ENCODE measurements at places on chromosomes 1 and 21.

DNA sequence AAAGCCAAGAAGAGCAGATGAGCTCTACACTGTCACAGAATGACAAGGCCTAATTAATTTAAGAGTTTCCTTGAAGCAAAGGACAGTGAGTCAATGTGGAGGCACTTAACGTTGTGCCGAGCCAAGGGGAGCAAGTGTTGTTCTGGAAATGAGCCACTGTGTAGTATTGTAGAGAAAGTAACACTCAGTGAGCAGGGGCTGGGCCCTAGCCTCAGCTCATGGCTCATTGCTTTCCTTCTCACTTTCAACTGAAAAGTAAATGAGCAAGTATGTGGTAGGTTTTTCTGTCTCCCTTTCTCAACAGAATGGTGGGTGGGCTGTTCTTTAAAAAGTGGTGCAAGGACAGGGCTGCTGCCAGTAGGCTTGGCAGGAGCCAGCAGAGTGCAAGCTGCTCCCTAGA is 11.8 kb upstream of the KIAA0040 start:
- no peak for DNase-seq

DNA sequence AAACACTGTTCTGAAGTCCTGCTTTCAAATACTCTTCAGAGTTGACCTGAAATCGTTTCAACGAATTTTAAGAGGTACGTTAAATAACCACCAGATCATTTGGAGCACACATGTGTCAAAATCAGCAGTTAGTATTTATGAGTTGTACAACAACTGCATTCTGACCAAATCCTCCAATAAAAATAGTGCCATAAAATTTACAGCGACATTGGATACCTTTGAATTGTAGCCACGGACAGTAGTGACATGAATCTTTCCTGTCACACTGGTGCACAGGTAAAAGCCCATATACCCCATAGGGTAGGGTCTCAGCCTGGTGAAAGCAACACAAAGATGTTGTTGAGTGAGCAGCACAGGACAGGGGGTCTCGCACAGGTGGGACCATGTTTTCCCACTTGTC is 121.5 kb downstream of the CLIC6 start:
- DNase-seq = no peak

DNA sequence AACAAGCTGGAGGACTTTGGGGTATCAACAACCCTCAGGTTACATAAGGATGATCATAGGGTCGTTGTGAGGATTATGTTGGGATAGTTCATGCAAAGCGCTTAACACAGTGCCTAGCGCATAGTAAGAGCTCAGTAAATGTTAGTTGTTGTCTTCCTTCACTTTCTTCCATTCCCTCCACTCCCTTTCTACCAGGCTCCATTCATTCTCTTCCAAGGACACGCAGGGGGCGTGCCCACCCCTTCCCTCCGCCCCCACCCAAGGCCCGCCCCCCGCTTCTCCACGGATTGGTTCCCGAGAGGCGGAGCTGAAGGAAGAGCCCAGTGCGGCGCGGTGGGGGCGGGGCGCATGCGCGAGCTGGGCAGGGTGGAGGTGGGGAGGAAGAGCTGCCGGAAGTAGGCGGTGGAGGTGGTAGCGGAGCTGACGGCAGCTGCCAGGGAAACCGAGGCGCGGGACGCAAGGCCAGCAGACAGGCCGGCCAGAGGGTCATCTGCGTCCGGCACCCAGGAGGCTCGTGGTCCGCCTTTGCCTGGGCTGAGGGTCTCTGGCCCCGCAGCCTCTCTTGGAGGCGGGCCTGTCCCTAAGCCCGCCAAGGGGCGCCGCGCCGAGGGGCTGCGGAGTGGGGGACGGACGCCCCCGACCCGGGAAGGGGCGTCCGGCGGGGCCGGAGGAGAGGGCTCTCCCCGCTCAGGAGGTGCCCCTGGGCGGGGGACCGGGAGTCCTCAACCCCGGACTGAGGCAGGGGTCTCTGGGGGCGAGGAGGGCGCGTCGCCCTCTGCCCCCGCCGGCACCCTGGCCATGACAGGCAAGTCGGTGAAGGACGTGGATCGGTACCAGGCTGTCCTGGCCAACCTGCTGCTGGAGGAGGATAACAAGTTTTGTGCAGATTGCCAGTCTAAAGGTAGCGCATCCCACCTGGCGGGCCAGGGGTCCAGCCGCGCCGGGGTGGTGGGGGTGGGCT is at the start of gene SMAP2:
SMAP2 (plus strand) TSS at position 405 of the 961 bp plus-strand sequence; CDS start at position 799, 394 bp downstream.
- DNase-seq = peak; percentile 84

- no peak for DNase-seq
Observed at GRCh38 chr1:202807926-202808757, at the start of gene KDM5B. KDM5B (minus strand) TSS chr1:202808421; CDS start chr1:202808305, 116 bp downstream.

GRCh38 chr21:38569733-38570132 is 71.5 kb upstream of the ERG start:
- DNase-seq = no peak

DNA sequence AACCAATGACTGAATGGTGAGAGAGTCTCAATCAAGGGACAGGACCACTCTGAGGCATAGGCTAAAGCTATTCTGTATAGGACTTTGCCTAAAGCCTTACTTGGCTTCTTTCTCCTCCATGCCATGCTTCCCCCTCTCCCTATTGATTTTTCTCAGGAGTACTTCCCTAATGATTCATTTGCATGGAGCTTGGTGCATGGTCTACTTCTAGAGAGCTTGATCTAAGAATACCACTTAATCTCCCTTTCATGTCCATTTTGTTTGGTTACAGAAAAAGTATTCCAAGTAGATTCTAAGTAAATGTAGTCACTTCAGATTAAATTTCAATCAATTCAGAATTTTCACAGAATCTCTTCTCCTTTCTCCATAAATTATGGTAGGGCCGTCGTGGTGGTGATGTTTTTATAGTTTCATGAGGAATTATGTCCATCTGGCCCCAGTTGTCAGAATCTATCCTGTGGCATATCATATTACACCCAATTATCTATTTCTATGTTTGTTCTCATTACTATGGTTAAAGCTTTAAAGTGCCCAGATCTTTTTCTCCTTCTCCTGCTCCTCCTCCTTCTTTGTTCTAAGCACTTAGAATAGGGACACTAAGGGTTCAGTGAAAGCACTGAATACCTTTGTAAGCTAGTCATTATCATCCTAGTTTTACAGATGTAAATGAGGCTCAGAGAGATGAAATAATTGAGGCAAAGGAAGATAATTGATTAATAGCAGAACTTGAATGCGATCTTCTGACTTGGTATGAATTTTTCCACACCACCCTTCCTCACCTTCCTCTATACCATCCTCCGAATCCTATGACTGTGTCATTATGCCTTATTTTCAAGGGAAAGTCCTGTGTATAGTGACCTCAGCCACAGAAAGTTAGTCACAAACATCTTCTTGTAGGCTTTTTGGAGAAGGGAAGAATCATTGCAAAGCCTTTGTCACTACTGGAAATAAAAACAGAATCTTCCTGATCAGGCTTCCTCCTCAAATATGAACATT is 85.6 kb upstream of the ZRANB2 start:
- DNase-seq = no peak

GRCh38 chr1:116167625-116168276 is 56.6 kb downstream of the MAB21L3 start:
- DNase-seq = no peak

DNA sequence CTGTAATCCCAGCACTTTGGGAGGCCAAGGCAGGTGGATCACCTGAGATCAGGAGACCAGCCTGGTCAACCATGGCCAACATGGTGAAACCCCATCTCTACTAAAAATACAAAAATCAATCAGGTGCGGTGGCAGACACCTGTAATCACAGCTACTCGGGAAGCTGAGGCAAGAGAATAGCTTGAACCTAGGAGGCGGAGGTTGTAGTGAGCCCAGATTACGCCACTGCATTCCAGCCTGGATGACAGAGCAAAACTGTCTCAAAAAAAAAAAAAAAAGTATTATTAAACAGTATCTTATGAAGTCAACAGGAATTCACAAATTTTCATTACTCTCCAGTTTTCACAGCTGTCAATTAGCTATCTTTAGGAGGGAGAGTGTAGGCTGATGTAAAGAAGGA is 3.8 kb downstream of the ACBD6 start:
- no peak for DNase-seq

- no peak for DNase-seq
Observed at GRCh38 chr1:212514782-212515181, 82.1 kb downstream of the NENF start.

DNA sequence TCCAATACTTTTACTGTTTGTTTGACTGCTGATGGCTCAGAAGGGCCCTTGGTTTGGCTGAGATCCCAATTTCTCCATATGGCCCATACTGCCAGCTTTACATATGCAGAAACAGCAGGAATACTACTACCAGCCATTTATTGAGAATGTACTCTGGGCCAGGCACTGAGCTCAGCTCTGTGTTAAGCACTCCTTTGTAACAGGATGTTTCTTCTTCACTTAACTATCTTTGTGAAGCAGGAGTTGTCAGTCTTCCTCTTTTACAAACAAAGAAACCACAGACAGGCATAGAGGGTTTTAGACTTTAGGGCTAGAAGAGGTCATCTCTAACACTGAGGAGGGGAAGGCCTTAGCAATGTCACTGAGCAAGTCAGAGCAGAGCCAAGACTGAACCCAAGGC is 8.3 kb downstream of the HMGCL start:
- no peak for DNase-seq

DNA sequence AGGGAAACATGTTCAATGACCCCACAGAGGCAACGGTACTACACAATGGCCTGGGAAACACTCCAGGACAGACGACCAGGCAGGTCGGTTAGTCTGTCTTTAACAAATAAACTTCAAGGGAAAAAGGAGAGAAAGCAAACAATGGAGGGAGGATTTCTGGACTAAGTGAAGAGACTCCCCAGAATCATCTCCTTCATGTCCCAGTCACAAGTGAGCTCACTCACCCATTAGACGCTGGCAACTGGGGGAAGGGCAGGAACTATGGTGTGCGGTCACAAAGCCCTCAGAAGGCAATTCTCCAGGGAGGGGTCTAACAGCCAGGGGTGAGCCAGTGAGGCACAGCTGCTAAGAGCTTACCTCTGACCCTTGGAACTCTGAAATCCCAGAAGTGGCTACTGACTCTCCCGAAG is 55.7 kb upstream of the NADK start:
- DNase-seq = peak; percentile 76

DNA sequence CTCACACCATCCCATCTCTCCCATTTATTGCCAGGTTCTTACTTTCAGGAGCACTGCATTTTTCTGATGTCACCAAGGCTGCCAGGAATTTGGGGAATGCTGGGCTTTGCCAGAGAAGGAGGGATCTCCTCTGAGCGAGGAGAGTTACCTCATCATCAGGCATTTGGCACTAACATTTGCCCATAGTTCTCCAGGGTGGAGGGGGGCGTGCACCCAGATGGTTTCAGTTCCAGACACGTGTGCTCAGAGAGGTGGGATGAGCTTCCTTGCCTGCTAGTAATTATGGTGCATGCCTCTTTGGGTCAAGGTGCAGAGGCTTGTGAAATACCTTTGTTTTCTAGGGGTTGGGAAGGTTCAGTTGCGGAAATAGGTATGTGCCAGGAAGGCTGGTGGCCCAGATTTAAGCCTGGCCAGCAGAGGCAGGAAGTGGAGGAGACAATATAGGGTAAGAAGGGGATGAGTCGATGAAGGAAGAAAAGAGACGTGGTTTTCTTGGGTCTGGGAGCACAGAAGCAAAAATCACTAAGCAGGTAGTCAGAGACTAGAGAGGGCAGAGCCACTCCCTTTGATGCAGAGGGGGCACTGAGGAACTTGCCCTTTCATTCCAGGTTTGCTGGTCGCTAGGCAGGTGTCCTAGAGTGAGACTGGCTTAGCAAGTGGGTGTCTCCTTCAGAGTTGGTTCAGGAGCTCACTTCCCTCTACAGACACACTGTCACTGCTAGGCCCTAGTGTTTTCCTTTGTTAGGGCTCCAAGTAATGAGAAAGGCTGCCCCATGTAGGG is 7.2 kb downstream of the TUFT1 start:
- peak; percentile 95 for DNase-seq

GRCh38 chr1:15816674-15817073 is 9.2 kb upstream of the UQCRHL start:
- DNase-seq = no peak

DNA sequence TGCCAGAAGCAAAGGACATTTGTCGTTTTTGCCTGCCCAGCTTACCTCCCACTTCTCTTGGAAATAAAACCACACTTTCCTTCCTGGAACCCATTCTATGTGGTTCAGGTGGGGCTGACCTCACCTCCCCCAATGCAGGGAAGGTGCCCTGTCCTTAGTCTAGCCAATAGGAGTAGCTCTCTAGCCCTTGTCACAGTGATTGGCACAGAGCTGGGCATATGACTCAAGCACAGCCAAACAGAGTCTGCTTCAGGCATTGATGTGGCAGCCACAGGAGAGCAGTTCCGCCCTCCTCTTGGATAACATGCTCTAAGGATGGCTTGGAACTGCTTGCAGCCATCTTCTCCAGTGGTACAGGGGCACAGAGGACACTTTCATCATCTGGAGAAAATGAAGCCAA is 134.0 kb downstream of the LRIG2 start:
- no peak for DNase-seq

DNA sequence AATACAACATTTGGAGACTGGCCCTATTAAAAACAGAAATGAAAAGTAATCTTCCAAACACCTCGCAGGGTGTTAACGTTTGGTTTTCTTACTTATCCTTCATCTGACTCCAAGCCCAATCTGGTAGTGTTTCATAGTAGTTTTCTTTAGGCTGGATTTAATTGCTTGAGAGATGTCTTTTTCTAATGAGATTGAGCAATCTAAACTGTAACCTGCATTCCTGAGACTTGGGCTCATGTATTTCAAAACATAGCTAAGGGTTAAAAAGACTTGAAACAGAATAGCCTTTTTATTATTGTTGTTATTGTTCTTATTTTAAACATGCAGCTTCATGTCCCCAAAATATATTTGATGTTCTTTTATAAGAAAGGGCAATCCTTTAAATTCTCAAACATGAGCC is 278.9 kb downstream of the TGFB2 start:
- no peak for DNase-seq

- DNase-seq = no peak
Observed at GRCh38 chr1:64851664-64852063, 106.8 kb downstream of the RAVER2 start.

GRCh38 chr1:224565186-224565585 is 50.9 kb upstream of the CNIH3 start:
- peak; percentile 99 for DNase-seq

DNA sequence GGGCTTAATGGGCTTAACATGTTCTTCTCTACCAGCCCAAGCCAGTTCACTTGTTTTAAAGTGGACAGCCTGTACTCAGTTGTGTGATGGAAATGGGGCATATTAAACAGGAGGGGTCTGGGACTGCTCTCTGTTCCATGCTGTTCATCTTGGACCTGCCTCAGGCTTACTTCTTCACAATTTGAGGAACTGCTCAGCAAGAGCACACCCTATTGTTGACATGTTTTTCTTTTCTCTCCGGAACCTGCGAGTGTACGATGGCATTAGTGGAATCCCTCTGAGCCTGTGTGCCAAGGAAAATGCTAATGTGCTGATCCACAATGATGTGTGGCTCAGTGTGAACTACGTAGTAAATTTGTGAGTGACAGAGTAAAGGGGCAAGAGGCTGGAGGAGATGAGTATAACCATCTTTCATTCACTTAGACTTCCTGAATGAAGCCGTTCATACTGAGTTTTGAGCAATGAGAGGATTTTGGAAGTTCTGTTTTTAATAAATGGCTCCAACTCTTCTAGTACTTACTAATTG is 6.9 kb downstream of the AHCYL1 start:
- no peak for DNase-seq

- DNase-seq = no peak
Observed at GRCh38 chr1:77459881-77460280, 178.1 kb downstream of the AK5 start.
